SJCRH30 (cell line): ENCODE measurements at places on chromosomes 5 and 9. TPM values are rescaled to one million over a fixed set of nuclear protein-coding genes. Genes with fewer than 3 reads are reported as not detected.

DNA sequence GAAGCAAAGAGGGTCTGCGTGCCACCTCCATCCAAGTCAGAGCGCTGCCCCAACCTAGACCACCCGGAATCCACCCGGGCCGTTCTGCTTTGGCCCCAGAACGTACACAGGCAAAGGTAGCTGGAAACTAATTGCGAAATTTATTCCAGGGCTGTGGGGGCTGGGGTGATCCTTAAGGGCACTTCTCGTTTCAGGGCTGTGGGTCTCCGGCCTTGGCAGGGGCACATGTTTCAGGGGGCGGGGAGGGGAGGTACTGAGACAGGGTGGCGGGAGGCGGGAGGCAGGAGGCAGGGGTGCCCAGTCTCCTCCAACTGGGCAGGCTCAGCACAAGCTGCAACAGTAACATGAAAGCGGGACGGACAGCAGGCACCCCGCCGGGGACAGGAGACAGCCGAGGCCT is 26.1 kb downstream of the NR5A1 start:
- no peak for DNase-seq

GRCh38 chr5:181235689-181236366 is 7.9 kb downstream of the RACK1 start:
- DNase-seq: no peak

DNA sequence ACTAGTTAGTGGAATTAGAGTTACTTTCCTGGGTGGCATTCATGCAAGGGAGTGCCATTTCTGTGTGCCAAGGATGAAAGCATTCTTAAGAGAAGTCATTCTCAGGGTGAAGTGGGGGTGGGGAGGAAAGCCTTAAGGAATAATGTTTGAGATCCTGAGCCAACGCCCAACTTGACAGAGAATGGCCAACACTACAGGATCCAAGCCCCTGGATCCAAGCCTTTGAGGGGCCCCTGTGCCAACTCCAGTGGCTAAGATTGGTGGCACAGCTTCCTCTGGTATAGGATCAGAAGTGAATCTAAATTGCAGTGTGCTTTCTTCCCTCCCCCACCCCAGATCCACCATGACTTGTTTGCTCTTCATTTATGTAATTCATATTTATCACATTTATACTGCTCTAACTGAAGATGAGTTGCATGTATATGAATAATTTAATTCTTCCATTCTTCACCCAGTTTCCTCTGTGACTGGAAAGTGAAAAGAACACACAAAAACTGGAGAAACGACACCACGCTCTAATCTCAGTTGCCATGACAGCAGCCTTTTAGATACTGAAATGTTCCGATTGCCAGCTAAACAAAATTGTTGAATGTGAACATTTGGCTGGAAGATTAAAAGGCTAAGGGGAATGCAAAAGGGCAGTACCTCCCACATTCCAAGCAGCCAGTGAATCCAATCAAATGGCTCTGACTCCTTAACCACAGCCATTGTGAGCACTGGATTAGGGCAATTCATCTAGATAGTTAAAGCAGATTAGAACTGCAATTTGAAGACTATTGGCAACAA is 4.5 kb downstream of the ZNF608 start:
- DNase-seq: peak; percentile 61

GRCh38 chr9:68950188-68950587 is 63.7 kb downstream of the PRKACG start:
- DNase-seq: no peak

GRCh38 chr5:32339198-32339597 is 26.5 kb upstream of the MTMR12 start:
- no peak for DNase-seq

GRCh38 chr5:85096421-85096820 is 711.7 kb upstream of the EDIL3 start:
- no peak for DNase-seq

GRCh38 chr9:33125461-33125860 is 41.7 kb downstream of the B4GALT1 start:
- peak; percentile 17 for DNase-seq

DNA sequence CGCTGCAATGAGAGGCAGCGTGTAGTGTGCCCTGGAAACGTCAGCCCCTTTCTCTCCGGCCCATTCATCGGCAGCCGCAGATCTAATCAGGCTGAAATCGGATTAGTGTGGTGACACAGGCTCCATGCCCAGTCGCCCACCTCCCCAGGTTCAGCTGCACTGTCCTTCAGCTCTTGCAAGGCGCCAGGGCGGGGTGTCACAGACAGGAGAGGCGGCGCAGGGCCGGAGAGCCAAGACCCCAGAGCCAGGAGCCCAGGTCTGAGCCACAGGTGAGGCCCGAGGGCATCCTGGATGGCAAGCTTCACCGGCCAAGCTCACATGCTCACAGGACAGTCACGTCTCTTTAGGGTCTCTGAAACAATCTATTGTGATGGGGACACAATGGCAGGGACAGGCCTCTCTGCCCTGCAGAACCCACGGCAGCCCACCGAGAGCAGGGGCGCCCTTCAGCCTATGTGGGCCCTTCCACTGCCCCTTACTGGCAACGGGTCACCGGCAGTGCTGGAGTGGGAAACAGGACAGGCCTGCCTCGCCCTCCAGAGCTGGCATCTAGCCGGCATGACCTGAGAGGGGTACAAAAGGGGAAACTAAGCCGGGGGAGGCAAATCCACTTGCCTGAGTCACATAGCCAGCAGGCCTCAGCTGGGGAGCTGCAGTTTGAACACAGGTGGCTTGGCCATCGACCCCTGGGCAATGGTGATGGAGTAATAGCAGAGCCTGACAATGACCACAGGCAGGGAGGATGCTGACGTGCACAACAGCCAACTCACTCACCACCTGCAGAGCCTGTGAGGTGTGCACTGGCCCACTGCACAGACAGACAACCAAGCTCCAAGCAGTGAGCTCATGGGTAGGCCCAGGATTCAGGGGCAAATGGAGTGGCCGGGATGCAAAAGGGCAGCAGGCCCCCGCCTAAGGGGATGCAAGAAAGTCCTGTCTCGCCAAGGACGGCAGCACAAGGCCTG is 48.1 kb downstream of the VAV2 start:
- DNase-seq: no peak

DNA sequence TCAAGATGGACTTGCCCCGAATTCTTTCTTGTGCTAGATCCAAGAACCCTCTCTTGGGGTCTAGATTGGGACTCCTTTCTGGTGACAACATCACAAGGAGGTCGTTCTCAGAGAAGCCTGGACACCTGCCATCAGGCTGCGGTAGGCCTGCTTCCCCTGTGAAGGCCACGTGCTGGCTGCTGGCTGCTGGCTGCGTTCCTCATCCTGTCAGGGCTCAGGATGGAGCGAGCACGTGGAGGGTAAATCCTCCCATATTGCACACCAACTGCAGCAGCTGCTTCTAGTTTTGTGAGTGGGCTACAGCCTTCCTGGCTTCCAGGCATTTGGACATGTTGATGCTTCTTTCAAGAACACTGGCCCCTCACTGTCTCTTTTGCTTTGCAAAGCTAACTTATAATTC is 95.6 kb downstream of the HSPA4 start:
- DNase-seq: peak; percentile 75

DNA sequence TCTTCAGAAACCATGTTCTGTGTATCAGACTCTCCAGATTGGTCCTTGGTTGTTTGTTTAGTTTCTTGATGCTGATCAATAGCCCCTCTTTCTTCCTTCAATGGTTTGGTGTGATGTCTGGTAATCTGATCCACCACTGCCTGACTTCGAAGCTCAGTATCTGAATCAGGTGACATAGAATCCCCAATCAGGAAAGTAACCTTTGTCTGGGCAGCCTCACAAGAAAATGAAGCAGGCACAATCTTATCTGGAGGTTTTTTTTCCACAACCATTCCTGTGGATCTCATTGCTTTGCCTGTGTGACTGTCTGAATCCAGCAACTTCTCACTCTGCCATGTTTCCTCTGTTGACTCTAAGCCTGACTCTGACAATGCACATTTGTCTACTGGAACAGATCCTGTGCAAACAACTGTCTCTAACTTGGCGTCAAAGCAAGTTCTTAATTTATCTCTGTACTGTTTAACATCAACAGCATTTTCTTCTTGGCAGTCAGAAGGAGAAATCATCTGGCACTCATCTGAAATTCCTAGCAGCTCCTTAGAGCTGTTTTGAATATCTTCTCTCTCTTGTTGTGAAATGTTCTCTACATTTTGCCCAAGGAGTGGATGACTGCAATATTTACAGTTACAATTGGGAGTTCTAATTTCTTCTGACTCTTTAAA is 37.1 kb upstream of the RAPGEF6 start:
- no peak for DNase-seq

DNA sequence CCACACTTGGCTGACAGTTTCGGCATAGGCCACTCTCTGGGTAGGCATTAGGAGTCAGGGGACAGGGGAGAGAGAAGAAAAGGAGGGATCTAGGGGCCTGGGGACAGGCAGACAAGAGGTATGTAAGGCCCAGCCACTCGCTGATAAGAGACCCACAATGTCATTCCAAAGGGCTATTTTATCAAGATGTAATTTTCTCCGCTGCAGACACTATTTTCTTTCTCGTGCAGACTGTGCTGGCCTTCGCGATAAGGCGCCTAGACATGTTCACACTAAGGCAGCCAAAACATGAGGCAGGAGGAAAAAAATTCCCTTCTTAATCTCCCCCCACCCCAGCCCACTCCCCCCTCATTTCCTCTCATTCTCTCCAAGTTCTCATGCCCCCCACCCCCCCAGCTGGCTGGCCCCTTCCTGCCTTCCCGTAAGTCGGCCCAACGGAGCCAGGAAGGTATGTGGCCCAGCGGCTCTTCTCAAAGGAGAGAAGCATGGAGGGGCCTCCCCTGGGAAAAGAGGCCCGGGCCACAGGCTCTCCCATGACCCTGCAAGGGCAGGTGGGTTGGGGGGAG is 44.9 kb upstream of the SYNPO start:
- DNase-seq: peak; percentile 39

- no peak for DNase-seq
Measured at GRCh38 chr9:110064803-110065202, 143.2 kb downstream of the C9orf152 start.

- DNase-seq: no peak
Measured at GRCh38 chr5:58794875-58795274, 212.0 kb downstream of the RAB3C start.

GRCh38 chr5:179288101-179288808 is 57.0 kb downstream of the ADAMTS2 start:
- no peak for DNase-seq

GRCh38 chr5:83518319-83519061 is 46.9 kb downstream of the VCAN start:
- DNase-seq: no peak

GRCh38 chr5:107184871-107185270 is 485.9 kb downstream of the EFNA5 start:
- DNase-seq: no peak

DNA sequence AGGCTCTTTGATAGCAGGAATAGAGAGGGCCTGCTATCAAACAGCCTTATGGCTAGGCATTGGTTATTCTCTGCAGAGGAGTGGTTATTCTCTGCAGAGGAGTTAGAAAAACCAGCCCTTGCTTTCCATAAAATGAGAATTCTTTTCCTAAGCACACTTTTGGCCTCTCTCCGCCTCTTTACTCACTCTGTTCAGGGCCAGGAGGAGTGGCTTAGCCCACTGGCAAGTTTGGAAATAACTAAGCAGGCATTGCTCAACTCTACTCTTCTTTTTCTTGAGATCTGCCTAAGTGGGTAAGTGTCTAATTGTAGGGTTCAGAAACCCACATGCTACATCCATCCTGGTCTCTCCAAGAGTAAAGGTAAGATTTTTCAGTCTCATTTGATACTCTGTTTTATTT is 341.7 kb downstream of the KIAA0825 start:
- DNase-seq: no peak

DNA sequence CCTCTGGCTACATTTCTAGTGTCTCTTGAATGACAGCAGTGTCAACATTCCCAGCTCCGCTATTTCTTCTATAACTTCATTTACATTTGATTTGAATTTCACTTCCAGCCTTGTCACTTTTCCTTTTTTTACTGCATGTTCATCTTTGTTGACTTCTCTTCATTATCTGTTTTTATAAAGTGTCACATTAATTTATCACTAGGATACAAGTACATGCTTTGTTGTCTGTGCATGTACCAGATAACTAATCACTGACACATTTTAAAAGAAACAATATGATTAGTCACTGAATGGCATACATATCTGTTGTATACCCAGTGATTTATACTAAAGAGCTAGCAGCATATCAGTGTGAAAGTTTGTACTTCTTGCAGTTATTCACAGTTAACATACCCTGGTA is 29.1 kb downstream of the ARSK start:
- no peak for DNase-seq

GRCh38 chr5:132464156-132464939 is 26.2 kb downstream of the IRF1 start:
- DNase-seq: peak; percentile 91

FOXD4L6 gene
- total RNA-seq: 0.18 TPM in 1 of 2 replicates, not detected in the other

MRPS2 gene
- 68.0 and 68.6 TPM in 2 replicates for total RNA-seq

SLC6A7 gene
- not detected in 2 replicates for total RNA-seq

PLPP7 gene
- 1.8 TPM in 2 replicates for total RNA-seq

CCDC171 gene
- total RNA-seq: 1.9 and 2.4 TPM in 2 replicates

LCN9 gene
- total RNA-seq: not detected in 2 replicates

BTNL3 gene
- total RNA-seq: not detected in 2 replicates

LECT2 gene
- not detected in 2 replicates for total RNA-seq

PRELID2 gene
- 0.06 TPM in 1 of 2 replicates, not detected in the other for total RNA-seq
